ENCODE measurements at places on chromosomes 1 and 21. TPM values are rescaled to one million over a fixed set of nuclear protein-coding genes. Genes with fewer than 3 reads are reported as not detected.

Gene CRNN
- polyA plus RNA-seq = not detected

Gene FCGR3A
- polyA plus RNA-seq = not detected

Gene ALX3
- not detected for polyA plus RNA-seq

Gene MYCL
- 0.62 TPM for polyA plus RNA-seq

Gene FAM177B
- not detected for polyA plus RNA-seq

DNA sequence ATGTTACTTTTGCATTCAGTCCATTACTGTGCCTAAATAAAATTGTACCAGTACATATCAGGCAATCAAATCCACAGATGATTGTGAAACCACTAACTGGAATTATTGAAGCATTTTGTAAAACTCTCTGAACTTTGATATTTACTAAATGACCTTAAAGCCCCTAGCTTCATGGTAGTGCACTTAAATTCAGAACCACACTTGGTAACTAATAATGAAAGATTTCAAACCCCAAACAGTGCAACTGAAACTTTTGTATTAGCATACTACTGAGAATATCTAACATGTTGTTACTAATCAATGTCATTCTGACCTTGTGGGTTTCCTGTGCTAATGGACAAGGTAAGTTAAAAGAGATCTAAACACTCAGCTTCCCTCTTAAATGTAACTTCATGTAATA lies at the start of gene CFHR3:
CFHR3 (plus strand) TSS at position 238 of the 400 bp plus-strand sequence; CDS start at position 285, 47 bp downstream.
- no peak for DNase-seq

DNA sequence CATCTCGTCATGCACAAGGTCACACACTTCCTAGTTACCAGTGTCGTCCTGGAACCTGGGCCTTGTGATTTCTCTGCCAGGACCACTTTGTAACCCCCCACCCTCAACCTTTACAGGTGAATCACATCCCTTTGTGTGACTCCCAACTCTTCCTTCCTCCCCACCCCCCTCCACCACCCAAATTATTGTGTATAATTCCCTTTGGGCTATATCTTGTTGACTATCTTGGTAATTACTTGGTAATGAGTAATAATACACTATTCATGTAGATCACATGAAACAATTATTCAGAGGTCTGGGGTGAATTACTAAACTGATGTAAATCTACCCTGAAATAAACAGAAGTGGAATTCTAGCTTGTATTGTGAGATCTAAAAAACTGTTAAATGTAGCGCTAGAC lies 1.7 kb downstream of the KCNK1 start:
- DNase-seq = no peak

GRCh38 chr1:189150624-189151023 lies 1327.0 kb downstream of the BRINP3 start:
- no peak for DNase-seq

DNA sequence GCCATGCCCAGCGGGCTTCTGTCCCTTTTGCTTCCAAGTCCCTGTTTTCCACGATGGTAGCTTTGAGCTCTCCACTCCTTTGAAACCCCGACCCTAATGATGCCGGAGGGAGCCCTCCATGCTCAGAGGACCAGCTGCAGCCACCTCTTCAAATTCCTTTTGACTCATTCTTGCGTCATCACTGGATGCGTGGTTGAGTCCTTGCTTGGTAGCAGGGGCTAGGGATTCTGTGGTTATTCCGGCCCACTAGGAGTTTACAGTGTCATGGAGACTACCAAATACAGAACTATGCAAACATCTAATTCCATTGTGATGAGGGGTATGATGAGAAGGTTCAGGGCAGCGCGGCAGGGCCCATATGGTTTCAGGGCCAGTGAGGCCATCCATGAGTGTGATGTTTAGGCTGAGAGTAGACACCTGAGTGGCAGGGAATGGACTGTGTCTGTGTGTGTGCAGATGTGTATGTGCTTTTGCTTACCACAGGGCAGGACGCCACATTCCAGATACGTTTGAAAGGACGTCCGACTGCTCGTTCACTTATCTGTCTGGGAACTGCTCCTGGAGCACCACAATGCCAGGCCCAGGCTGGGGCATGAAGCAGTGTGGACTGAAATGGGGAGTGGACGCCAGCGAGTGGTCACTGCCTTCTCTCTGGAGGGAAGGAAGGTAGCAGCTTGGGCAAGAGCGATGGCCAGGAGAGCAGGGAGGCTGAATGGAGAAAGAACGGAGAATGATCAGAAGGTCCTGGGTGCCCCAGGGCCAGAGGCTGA lies 30.4 kb upstream of the ZBTB21 start:
- peak; percentile 58 for DNase-seq

DNA sequence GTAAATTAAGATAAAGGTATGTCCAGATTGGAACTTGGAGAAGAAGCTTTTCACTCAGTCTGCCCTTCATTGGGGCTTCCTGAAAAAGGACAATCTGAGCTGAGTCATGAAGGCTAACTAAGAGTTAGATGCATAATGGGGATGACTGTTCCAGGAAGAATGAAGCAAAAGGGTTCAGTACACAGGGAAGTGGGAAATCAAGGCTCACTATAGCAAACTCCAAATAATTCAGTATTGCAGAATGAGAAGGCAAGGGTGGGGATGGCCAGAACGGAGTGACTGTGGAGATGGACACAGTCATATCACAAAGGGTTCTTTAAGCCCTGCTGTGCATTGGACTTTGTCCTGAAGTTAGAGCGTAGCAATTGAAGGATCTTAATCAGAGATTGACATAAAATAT lies 158.3 kb downstream of the FGGY start:
- peak; percentile 4 for DNase-seq

GRCh38 chr1:211145944-211146343 lies 12.0 kb upstream of the KCNH1 start:
- DNase-seq = no peak

DNA sequence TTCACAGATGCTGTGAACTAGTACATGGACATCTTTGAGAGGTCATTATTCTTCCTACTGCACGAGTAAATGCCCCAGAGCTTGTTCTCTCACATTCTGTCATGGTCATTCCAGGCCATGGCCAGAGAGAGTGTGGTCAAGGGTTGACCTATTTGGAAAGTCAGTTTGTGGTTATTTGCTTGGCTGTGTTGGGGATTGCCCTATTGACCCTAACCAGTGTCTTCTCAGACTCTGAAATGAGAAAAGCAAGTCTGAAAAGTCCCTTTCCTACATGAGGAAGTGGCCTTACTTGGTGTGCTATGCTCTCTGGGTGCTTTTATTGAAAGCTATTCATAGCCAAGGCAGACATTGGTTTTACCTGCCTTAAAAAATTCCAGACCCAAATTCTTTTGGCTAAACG lies 26.6 kb downstream of the CLIC6 start:
- DNase-seq = no peak

DNA sequence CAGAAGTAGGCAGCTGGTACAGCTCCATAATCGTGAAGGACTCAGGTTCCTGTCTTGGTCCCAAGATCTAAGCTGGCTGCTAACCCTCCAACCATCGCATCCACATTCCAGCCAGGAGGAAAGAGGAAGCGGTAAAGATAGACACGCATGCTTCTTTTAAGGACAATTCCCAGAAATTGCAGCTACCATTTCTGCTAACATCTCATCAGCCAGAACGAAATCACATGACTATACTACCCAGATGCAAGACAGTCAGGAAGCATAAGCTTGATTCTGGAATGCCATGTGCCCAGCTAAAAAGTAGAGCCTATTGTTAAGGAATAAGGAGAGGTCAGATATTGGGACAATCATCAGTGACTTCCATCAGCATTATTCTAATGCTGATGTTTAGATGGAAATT lies 110.4 kb downstream of the EPHB2 start:
- no peak for DNase-seq

DNA sequence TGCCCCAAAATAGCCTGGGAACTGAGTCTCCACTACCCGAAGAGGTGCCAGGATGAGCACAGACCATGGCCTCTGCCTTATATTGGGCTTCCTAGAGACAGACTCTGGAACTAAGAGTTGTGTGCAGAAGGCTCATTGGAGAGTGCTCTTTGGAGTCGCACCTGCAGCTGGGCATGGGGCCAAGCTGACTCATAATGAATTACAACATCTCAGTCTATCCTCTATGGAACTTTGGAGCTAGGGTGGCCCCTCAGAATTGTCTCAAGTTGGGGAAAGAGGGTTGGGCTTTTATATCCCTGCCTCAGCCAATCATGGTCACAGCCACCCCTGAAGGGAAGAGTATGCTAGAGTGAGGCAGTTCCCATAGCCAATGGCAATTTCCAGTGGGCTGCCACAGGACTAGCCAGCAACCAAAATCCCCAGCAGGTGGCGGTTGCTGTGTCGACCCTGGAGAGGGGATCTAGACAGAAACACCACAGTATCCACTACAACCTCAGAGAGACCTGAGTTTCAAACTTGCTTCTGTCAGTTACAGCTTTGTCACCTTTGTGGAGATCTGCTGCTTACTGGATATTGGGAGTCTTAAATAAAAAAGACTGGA lies 93.8 kb downstream of the DMRTA2 start:
- no peak for DNase-seq

DNA sequence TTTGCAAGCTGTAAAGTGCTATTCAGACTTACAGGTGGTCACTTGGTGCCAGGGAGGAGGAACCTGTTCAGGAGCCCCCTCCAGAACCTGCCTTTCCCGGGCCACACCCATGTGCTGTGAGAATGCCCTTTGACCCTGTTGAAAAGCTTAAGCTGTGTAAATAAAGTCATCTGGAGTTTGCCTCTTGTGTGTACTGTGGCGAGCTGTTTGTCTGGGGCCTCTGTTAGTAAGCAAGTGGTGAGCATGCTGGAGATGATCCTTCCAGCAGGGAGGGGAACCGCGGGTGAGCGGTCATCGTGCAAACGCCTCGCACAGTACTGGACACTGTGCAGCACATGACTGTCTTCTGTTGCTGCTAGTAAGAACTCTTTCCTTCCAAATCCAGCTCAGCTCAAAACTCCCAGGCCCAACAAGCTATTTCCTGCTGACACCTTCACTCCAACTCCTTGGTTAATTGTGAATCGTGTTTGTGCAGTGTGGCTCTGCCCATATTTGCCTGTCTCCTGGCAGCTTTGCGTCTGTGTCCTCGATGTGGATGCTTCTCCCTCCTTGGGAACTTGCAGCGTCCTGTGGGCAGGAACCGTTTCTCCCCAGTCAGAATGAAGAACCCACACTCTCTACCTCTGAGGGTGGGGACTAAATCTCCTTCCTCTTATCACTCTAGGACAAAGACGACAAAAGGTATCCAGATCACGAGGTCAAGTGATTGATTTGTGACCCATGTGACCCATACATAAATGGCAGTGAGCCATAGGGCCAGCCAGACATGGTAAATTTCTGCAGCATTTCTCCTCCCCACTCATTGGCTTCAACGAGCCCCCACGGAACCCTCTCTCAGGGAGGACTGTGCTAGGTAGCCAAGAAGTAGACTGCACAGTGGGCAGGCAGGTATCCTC lies 13.9 kb upstream of the BTG2 start:
- no peak for DNase-seq

- DNase-seq = no peak
These were observed 15.6 kb downstream of the PCP4 start for GRCh38 chr21:39882839-39883195.

- DNase-seq = no peak
These were observed 210.3 kb downstream of the SETD4 start for GRCh38 chr21:35850029-35850428.

DNA sequence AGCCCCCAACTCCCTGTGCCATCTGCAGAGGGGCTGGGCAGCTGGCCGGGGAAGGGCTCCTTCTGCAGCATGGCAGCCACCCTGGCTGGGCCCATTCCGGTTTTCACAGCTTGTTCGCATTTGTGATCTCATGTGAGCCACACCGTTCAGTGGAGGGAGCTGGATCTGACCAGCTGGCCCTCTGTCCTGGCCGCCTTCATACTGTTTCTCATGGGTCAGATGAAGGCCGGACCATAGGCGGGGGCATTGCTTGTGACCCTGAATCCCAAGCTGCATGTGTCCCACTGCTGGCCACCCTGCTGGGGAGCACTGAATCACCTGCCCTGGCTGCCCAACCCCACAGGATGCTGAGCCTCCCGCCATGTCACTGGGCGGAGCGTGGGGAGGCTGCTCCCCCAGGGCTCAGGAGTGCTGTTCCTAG lies 36.4 kb upstream of the PRSS38 start:
- no peak for DNase-seq

DNA sequence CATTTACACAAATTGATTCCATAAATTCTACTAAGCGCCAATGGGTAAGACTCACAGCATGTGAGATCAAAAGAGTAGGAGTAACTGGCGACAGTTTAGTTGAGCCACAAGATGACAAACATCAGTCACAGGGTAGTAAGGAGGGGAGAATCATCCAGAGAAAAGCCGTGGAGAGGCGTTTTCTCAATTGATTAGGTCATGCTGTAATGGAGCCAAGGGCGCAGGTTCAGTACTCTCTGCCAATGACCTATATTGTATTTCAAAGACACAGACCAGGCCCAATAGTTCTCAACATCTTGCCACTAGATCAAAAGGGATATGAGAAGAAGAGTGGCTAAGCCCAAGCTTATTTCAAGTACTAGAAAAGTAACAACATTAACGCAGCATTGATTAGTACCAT lies 467.5 kb downstream of the SMYD3 start:
- DNase-seq = no peak

DNA sequence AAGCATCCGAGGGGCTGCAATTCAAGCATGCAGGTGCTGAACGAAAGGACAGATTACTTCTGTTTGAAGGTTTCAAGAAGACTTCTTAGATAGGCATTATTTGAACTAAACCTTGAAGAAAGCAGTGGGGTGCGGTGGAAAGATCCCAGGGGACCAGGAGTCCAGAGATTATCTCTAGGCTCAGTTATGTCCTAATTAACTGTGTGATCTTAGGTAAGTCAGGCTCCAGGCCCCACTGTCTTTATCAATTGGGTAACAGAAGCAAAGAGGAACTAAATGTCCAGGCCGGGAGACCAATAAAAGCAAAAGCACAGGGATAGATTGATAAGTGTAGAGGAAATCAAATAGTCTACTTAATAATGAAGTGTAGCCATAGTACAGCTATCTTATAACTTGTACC lies 72.9 kb upstream of the CDC42BPA start:
- no peak for DNase-seq

GRCh38 chr1:92065042-92065441 lies 10.2 kb downstream of the SETSIP start:
- no peak for DNase-seq

GRCh38 chr1:19737104-19737825 lies 62.5 kb downstream of the TMCO4 start:
- no peak for DNase-seq

GRCh38 chr1:64073705-64074104 lies 129.7 kb upstream of the UBE2U start:
- DNase-seq = no peak

DNA sequence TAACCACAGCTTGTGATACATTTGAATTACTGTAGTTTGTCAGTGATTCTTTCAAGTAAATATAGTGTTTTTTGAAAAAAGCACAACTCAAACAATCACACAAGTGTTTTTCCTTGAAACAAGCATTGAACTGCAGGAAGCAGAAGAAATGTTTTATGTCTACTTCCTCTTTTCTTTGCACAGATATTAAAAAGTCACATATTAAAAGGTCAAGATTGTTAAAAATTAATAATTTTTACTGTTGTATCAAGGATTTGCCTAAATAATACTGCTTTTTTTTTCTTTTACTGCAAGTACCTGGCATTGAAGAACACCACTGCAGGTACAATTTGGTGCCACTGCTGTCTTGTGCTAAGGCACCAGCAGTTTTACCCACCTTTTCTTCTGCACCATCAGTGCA lies 214.2 kb upstream of the C1orf105 start:
- no peak for DNase-seq

GRCh38 chr1:248841702-248842395 lies 3.8 kb downstream of the ZNF672 start:
- no peak for DNase-seq

Data from A549 (cell line).